Right renal pelvis (tissue), 4 donors: ENCODE measurements at places on chromosomes 2 and 18.

DNA sequence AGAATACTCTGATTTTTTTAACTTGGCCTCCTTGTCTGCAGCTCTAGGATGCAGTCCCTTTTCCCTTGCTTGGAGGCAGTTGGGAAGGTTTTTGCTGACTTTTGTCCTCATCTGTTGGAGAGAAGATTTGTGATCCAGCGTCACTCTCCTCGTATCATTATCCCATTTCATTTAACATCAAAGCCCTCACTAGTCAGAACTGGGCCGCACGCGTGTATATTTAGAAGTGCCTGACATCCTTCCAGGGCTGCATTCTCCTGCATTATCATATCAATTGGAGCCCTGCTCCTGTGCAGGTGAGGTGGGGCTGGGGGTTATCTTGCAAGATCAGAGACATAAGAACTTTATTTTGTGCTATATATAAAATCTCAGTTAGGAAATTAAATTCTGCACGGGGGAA is 435.1 kb upstream of the HS6ST1 start:
- no peak for DNase-seq

- DNase-seq = no peak
Observed at GRCh38 chr2:174072069-174072468, 106.9 kb upstream of the SP3 start.

GRCh38 chr2:197556456-197556855 is 40.6 kb downstream of the MOB4 start:
- DNase-seq = no peak

GRCh38 chr18:31050635-31051034 is 8.1 kb upstream of the DSC3 start:
- no peak for DNase-seq

DNA sequence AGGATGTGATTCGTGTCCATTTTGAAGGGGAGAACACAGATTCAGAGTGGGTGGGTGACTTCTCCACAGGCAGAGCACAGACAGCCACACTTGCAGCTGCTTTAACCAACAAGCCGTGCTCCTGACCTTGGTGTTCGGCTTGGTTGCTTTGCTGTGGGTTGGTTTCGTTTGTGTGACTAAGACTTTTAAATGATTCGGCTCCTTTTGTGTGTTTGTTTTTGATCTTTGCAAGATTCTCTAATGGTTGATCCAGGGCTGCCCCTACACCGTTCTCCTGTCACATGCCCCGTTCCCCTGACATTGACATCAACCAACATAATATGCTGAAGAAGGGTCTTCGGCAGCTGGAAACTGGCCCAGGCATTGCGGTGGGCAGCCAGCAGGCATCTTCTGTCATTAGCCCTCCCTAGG is 95.9 kb upstream of the MBOAT2 start:
- DNase-seq = no peak

- DNase-seq = no peak
Observed at GRCh38 chr2:194610297-194610696, 1046.7 kb upstream of the SLC39A10 start.

DNA sequence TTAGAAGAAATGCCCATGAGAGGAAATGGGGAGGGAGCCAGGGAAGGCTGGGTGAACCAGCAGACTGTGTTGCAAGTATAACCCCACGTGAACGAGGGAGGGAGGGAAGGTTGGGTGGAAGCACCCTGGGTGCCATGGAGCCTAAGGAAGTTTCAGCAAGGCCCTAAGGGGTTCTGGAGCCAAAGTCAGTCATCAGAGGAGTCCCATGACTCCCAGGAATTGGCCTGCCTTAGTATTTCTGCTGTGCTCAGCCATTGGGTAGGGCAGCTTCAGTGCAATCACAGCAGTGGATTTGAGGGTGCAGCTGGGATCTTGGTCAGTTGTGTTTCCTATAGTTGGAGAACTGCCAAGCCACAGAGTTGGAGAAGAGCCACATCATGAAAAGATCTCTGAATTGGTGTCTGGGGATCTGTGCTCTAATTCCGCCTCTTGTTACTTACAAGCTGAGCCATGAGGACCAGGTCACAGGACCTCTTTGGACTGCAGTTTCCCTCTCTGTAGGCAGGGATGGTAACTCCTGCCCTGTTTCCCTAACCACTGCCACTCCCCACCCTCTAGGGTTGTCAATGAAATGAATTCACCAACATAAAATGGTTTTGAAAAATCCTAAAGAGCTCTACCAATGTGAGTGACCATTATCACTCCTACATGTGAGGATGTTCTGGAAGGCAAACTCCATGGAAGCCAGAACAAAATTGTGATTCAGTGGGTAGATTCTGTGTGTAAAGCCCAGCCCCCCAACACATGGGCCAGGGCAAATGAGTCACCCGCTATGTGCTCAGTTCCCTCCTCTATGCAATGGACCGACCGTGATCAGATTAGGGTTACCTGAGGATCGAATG is 108.9 kb downstream of the CLIP4 start:
- DNase-seq = no peak

GRCh38 chr2:54590216-54591120 is 133.0 kb upstream of the EML6 start:
- no peak for DNase-seq

- no peak for DNase-seq
Observed at GRCh38 chr2:54889053-54889452, 161.2 kb downstream of the RTN4 start.

DNA sequence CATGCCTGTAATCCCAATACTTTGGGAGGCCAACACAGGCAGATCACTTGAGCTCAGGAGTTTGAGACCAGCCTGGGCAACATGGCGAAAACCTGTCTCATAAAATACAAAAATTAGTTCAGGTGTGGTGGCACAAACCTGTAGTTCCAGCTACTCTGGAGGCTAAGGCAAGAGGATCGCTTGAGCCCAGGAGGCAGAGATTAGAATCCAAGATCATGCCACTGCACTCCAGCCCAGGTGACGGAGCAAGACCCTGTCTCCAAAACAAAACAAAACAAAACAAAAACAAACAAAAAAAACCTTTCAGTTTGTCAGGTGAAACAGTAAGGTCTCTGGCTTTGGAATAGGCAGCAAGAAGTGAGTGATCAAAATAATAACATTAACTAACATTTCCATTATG is 84.6 kb downstream of the CLHC1 start:
- no peak for DNase-seq
